ENCODE measurements at places on chromosomes 7 and 10.
A peak's percentile ranks its signal among the peaks of the same experiment; 100 is the strongest.

- peaks cover 3% of the 10 kb centered on the region for H3K4me1 ChIP-seq
- H3K4me3 ChIP-seq, result no peak overlapping the region
- no peaks in the 10 kb centered on the region for H3K36me3 ChIP-seq
- no peaks in the 10 kb centered on the region for H3K27me3 ChIP-seq
- no peak overlapping the region for H3K27ac ChIP-seq
These were observed 17.9 kb upstream of the BMPER start for GRCh38 chr7:33887266-33887975.

DNA sequence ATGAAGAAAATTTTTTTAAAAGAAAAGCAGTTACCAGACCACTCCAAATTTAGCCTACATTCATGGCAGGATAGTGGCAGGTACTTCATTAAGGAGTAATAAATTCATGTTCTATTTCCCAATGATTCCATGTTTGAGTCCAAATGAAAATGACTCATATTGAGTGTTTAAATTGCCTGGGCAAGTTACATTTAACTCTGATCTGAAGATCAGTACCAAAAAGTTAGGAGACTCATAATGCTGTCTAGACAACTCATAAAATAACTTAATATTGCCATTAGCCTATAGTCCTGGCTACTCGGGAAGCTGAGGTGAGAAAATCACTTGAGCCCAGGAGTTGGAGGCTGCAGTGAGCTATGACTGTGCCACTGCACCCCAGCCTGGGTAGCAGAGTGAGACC is 13.0 kb downstream of the BRAF start:
- H3K4me3 ChIP-seq, result no peak overlapping the region
- no peaks in the 10 kb centered on the region for H3K27me3 ChIP-seq
- no peaks in the 10 kb centered on the region for H3K4me1 ChIP-seq

GRCh38 chr7:359766-360361 is 69.9 kb downstream of the FOXL3 start:
- DNase-seq, result no peak
- H3K27me3 ChIP-seq, result peaks cover 29% of the 10 kb centered on the region
- peaks cover 19% of the 10 kb centered on the region for H3K4me1 ChIP-seq
- H3K4me3 ChIP-seq, result no peak overlapping the region
- H3K36me3 ChIP-seq, result no peaks in the 10 kb centered on the region

DNA sequence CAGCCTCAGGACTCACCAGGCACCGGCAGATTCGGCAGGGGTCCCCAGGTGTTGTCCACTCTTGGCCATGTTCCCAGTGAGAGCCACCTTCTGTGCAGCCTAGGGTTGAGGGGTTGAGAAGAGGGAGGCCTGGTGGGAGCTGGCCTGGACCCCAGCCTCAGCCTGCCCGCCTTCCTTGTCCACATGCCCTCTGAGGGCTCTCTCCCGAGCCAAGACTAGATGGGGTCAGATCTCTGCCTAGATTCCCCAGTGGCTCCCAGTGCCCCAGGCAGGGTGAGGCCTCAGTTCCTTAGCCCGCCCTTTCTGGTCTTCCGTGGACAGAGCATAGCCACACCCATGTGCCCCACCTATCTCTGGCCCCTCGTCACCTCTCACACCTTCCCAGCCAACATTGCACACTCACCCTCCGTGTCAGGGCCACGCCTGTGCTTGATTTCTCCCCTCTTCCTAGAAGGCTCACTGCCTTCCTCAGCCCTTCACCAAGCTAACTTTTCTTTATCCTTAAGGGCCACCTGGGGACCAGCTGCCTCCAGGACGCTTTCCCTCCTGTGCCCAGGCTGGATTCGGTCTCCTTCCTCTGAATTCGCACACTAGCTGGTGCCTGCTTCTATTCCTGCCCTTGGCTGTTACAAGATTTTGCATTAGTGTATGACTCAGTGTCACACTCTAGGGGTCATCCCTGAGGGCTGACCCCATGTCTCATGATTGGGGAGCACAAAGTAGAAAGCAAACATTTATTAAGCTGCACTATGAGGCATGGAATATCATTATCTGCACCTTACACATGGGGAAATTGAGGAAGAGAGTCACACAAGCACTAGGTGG is 7.5 kb downstream of the KCP start:
- DNase-seq, result no peak
- H3K27ac ChIP-seq, result no peak overlapping the region
- no peaks in the 10 kb centered on the region for H3K36me3 ChIP-seq

DNA sequence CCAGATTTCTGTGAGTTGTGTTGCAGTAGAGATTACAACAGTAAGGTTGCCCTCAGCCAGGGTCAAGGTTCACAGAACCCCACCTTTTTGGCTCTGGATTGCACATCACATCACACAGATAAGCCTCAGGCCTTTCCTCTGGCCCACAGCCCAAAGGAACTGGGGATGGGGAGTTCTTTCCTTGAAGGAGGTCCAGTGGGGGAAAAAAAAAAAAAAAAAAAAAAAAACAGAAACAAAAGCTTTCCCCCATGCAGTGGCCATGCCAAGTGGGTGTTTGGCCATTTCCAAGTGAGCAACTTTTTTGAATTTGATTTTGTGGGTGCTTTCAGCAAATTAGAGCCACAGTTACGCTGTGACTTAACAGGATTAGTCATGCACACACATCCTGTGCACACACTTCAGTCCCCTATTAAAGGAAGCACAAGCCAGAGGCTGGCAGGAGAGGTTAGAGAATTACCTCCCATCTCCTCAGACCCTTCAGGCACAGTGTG is 79.3 kb upstream of the NANOS1 start:
- no peaks in the 10 kb centered on the region for H3K27me3 ChIP-seq
- H3K27ac ChIP-seq, result no peak overlapping the region
- no peaks in the 10 kb centered on the region for H3K36me3 ChIP-seq
- peaks cover 31% of the 10 kb centered on the region for H3K4me1 ChIP-seq

DNA sequence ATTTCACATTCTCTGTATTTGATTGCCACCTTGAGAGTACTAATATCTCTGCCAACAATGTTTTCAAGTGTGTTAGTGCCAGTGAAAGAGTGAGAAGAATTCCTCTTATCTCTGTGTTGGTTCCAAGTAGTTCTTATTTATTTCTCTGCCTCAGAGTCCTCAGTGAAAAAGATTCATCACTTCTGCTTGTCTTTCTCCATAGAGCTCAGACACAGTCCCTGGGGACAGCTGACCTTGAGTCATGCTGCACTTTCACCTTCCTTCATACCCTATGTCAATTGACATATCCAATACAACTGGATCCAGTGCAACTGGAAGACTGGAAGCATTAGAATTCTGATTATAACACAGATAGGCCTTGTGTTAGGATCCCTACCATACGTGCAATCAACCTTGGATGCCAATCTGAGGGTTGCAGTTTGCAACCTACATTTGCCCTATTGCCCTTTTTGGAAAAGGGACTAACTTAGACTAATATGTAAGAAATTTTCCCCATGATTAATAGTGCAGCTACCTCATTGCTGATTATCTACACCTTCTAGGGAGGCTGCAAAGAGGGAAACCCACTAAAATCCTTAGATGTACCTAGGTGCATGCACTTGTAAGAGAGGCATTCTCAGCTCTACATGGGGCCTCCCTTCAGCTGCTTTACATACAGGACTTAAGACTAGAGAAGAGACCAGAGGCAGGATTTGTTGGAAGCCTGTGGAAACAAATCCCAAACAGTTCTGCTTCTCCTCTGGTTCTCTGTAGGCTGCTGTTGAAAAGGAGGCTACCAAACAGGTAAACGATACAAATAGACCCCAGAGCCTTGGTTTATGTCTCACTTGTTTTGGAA is 8.4 kb downstream of the IFIT2 start:
- no peak for DNase-seq
- peaks cover 22% of the 10 kb centered on the region for H3K36me3 ChIP-seq
- H3K4me1 ChIP-seq, result peaks cover 4% of the 10 kb centered on the region
- no peak overlapping the region for H3K27ac ChIP-seq

DNA sequence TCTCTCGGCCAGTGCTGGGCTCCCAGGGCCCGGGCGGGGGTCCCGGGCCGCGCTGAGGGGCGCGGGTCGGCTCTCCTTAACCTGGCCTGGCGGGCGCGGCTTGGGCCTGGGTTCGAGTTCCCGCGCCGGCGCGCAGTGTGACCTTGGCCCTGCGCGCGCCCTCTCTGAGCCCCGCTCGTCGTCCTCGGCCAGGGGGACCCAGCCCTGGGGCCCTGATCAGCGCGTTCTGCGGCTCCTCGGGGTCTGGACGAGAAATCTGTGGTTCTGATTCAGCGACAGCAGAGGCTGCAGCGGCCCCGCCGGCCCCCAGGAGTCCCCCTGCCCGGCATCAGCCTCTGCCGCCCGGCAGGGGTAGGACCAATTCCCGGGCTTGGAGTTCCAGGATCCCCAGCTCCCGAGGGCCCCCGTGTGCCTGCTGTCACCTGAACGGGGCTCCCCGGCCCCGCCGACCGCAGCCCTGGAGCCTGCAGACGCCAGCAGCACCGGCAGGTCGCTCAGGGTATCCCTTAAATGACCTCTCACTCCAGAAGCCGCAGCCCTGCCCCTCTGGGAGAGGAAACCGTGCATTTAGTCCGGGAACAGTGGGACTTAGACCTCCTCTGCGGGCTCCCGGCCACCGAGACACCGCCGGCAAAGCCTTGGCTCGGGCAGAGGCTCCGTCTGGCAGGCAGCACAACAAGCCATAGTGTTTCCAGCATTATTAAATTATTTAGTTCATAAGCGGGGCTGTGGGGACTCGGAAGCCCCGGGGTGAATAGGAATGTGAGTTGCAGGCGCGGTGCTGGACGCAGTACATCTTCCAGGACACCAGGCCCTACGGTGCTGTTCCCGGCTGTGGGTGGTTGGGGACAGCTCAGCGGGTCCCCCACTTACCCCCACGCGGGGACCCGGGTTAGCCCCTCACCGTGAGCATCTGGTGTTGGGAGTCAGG is 572 bp downstream of the CHST12 start:
- peak overlapping the region; percentile 29 for H3K27ac ChIP-seq
- H3K4me1 ChIP-seq, result peaks cover 33% of the 10 kb centered on the region
- H3K27me3 ChIP-seq, result no peaks in the 10 kb centered on the region
- peak; percentile 50 for DNase-seq
- H3K4me3 ChIP-seq, result peak overlapping the region; percentile 89

GRCh38 chr10:11488126-11488525 is 123.3 kb downstream of the USP6NL start:
- DNase-seq, result no peak
- no peak overlapping the region for H3K27ac ChIP-seq
- peaks cover 9% of the 10 kb centered on the region for H3K36me3 ChIP-seq
- H3K27me3 ChIP-seq, result no peaks in the 10 kb centered on the region

DNA sequence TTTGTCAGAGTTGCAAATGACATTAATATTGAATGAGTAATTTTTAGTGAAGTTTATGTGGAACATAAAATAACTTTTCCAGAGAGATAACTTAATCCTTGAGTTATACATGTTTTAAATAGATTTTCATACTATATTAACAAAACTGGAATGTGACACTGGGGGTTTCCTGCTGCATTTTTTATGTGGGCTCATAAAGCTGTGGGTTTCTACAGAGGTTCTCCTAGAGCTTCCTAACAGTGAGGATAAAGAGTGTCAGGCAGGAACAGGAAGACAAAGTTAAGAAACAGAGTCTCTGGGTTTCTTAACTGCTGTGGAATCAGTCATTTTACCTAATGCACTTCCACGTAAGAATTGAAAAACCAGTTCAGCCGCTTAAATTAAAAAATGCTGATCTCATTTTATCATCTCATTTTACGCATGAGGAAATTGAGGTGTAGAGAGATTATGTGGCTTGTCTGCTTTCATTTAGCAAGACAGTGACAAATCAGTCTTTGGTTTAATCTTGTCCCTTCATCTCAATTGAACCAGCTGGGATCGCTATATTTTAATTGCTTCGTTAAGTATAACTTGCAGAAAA is 5.0 kb downstream of the CD36 start:
- no peaks in the 10 kb centered on the region for H3K4me1 ChIP-seq
- no peaks in the 10 kb centered on the region for H3K27me3 ChIP-seq
- no peak overlapping the region for H3K27ac ChIP-seq
- DNase-seq, result no peak
- H3K36me3 ChIP-seq, result no peaks in the 10 kb centered on the region

GRCh38 chr10:126243971-126244370 is 144.3 kb downstream of the ADAM12 start:
- H3K4me3 ChIP-seq, result no peak overlapping the region
- no peak overlapping the region for H3K27ac ChIP-seq
- no peak for DNase-seq
- no peaks in the 10 kb centered on the region for H3K27me3 ChIP-seq
- H3K36me3 ChIP-seq, result no peaks in the 10 kb centered on the region

DNA sequence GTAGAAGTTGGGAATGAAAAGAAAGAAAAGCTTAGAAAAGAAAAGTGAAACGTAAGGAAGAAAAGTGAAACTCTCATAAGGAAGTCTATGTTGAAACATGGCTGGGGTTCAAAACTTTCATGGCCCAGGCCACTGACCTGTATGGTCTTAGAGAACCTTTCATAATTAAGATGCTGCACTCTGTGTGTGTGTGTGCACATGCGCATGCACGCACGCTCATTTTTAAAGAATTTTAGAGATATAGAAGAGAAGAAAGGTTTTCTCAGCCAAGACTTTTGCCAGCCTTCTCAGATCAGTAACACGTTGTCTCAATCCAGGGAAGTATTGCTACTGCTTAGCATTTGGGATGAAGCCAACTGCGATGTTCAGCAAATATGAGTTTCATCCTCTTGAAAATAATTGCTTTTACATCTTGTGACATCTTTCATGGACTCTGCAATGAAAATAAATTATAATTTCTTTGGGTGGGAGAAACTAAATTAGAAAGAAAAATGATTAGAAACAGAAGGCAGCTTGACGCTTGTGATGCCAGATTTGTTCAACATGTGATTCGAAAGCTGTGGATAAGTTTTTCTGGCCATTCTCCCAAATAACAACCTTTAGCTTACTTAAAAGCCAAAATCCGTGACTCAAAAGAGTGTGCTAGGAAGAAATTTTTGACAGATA is 16.2 kb upstream of the SLC26A4 start:
- no peak overlapping the region for H3K27ac ChIP-seq
- H3K4me1 ChIP-seq, result no peaks in the 10 kb centered on the region
- H3K27me3 ChIP-seq, result no peaks in the 10 kb centered on the region
- peak; percentile 23 for DNase-seq
- no peaks in the 10 kb centered on the region for H3K36me3 ChIP-seq

DNA sequence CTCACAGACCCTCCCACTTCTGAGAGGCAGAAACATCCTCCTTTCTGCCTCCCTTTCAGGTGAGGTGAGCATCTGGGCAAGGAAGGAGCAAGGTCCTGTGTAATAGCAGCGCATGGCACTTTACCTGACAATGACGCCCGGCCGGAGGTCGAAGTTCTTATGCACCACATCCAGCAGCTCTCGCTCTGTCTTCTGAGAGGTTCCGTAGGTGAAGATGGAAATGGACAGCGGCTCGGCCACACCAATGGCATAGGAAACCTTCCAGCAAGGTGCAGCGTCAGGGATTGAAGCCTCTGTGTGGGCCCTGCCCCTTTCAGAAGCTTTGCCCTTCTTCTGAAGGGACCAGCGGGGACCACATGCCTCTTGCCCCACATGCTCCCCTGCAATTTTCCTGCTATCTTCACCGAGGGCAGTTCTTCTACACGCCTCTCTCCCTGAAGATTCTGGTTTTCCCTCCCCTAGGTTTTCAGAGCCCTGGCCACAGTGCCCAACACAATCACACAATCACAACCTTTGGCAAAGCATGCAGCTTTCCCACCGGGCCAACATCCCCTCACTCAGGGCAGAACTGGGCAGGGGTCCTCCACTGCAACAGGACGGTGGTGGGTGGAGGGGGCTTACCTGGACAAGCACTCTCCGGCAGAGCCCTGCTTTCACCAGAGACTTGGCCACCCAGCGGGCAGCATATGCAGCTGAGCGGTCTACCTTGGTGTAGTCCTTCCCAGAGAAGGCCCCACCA is 14.9 kb downstream of the MAT1A start:
- no peaks in the 10 kb centered on the region for H3K36me3 ChIP-seq
- no peaks in the 10 kb centered on the region for H3K27me3 ChIP-seq
- DNase-seq, result no peak
